ENCODE measurements at places on chromosomes 3 and 15.

DNA sequence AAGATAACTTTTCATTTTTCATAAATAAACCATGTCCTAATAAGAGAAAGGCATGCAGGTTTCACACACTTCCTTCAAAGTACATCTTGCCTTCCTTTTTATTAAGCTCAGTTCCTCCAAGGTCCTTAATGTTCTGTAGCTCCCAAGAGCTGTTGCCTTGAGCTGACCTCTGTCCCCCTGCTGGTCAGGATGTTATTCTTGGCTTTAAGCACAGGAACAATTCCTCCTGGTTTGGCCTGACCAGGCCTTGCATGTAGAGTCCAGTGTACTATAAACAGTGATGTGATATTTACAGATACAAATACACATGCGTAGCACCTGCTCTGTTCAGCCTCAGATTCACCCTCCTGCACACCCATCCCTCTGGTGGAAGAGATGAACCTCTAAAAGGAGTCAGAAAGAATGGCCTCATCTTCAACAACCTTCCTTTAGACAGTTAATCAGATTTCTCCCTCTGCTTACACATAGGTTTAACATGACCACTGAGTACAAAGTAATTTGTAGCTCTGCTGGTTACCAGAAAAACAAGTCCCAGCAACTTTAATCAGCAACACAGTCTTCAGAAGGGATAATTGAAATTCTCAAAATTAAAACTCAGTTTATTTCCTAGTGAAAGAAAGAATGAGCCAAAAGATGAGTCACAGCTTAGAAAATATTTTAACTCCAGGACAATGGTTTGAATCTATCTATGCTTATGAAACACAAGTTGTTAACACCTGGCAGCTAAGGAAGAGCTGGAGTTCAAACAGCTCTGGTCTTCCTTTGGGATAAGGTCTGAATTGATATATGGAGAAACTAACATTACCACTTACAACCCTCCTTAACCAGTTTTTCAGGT, 46.5 kb downstream of the PTPN9 start:
- no peaks in the 10 kb centered on the region for H3K36me3 ChIP-seq
- no peak for DNase-seq
- H3K27ac ChIP-seq = peak overlapping the region; percentile 41
- H3K4me1 ChIP-seq = peaks cover 22% of the 10 kb centered on the region
- no peak overlapping the region for H3K4me3 ChIP-seq

DNA sequence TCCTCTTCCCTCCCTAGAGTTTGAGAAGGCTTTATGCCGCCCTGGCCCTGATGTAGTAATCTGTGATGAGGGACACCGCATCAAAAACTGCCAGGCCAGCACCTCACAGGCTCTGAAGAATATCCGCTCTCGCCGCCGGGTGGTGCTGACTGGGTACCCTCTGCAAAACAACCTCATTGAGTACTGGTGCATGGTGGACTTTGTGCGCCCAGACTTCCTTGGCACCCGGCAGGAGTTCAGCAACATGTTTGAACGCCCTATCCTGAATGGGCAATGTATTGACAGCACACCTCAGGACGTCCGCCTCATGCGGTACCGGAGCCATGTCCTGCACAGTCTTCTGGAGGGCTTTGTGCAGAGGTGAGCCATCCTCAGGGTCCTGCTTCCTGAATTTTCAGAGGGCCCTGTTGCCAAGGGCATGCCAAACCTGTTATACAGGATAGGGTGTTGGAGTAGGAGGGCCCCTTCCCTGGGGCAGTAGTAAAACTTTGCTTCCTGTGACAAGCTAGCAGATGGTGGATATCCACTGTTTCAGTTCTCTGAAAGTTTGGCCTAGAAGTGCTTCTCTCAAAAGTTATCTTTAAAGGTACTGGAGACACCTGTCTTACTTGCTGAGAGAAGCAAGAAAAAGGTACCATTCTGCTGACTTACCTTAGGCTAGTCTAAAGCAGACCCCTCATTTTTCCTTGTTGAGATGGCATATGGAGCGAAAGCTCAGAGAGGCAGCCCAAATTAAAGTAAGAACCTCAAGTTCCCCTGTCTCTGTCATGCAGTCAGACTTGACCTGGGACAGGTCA, 33.7 kb upstream of the TEX264 start:
- no peaks in the 10 kb centered on the region for H3K4me1 ChIP-seq
- no peak for DNase-seq
- no peaks in the 10 kb centered on the region for H3K27me3 ChIP-seq
- H3K27ac ChIP-seq = no peak overlapping the region

DNA sequence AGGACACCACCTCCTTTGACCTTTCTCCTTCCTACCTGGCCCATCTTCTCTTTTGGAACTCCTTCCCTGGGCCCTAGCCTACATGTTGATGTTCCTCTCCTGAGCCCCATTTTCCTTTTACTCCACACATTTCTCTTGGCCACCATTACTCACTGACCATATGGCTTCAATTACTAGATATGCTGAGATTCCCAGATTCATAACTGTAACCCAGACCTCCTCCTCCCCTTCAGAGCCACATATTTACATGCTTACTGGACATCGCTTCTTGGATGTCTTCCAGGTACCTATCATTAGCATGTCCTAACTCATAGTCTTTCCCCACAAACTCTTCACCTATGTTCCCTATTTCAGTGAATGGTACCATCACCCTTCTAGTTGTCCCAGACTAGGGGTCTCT, 24.4 kb upstream of the TRIM59 start:
- peaks cover 10% of the 10 kb centered on the region for H3K4me1 ChIP-seq
- no peak for DNase-seq
- H3K36me3 ChIP-seq = no peaks in the 10 kb centered on the region
- no peaks in the 10 kb centered on the region for H3K27me3 ChIP-seq
- H3K27ac ChIP-seq = peak overlapping the region; percentile 24

- H3K4me3 ChIP-seq = no peak overlapping the region
- DNase-seq = peak; percentile 98
- H3K4me1 ChIP-seq = peaks cover 24% of the 10 kb centered on the region
- no peaks in the 10 kb centered on the region for H3K36me3 ChIP-seq
- H3K27ac ChIP-seq = peak overlapping the region; percentile 80
Observed at GRCh38 chr15:99454941-99455788, 110.6 kb upstream of the MEF2A start.

- no peak overlapping the region for H3K27ac ChIP-seq
- H3K36me3 ChIP-seq = no peaks in the 10 kb centered on the region
- DNase-seq = no peak
Observed at GRCh38 chr15:50095938-50096821, 22.9 kb downstream of the ATP8B4 start.

GRCh38 chr15:74275957-74276356, 39.8 kb downstream of the CCDC33 start:
- H3K27ac ChIP-seq = no peak overlapping the region
- H3K4me3 ChIP-seq = no peak overlapping the region
- peaks cover 10% of the 10 kb centered on the region for H3K27me3 ChIP-seq
- no peaks in the 10 kb centered on the region for H3K4me1 ChIP-seq
